ENCODE measurements at places on chromosomes 12 and 14.

- no peak for DNase-seq
These were observed 249.7 kb upstream of the FBXO33 start for GRCh38 chr14:39681782-39682399.

DNA sequence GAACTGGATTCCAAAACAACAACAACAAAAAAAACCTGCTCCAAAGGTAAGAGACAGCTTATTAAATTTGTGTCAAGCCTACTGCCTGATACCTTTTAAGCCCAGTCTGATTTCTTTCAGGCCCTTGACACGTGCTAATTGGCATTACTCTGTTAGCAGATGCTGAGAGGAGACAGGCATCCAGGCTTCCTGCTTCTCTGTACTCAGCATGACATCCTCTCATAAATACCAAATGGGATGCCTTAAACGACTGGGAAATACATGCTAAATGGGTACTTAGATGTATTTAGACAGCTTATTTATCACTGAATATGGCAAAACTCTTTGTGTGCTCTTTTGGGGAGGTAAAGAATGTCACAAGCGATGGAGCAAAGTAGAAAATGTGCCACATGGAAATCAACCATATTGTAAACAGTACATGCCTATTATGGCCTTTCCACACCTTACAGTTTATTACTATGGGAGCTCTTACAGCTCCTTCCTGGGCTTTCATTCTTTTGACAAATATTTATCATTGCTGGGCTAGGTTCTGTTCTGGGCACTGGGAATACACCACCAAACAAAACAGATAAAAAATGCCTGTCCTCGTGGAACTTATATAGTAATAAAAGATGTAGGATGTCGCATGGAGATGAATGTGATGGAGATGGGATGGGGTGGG, 11.5 kb upstream of the PCED1B start:
- DNase-seq = no peak

DNA sequence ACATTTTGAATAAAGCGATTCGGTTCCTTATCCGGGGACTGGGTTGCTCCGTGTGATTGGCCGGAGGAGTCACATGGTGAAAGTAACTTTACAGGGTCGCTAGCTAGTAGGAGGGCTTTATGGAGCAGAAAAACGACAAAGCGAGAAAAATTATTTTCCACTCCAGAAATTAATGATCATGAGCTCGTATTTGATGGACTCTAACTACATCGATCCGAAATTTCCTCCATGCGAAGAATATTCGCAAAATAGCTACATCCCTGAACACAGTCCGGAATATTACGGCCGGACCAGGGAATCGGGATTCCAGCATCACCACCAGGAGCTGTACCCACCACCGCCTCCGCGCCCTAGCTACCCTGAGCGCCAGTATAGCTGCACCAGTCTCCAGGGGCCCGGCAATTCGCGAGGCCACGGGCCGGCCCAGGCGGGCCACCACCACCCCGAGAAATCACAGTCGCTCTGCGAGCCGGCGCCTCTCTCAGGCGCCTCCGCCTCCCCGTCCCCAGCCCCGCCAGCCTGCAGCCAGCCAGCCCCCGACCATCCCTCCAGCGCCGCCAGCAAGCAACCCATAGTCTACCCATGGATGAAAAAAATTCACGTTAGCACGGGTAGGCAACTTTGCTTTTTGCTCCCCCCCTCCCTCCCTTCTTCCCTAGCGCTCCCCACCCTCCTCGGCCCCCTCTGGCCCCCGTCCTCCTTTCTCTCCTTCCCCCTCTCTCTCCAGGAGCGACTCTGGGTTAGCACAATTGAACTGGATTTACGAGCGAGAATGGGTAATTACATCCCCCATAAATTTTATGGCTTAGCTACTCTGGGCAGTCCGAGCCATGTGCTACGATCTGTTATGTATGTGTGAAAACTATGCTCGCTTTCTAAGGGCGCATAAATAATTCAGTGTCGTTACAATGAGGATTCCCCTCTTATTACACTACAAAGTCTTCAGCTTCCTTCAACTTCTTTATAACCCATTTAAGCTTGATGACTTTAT, at the start of gene HOXC4:
Gene HOXC4, plus strand, starts transcription at position 85 of the 991 bp plus-strand sequence. Its CDS starts 88 bp downstream, at position 173.
- peak; percentile 64 for DNase-seq

DNA sequence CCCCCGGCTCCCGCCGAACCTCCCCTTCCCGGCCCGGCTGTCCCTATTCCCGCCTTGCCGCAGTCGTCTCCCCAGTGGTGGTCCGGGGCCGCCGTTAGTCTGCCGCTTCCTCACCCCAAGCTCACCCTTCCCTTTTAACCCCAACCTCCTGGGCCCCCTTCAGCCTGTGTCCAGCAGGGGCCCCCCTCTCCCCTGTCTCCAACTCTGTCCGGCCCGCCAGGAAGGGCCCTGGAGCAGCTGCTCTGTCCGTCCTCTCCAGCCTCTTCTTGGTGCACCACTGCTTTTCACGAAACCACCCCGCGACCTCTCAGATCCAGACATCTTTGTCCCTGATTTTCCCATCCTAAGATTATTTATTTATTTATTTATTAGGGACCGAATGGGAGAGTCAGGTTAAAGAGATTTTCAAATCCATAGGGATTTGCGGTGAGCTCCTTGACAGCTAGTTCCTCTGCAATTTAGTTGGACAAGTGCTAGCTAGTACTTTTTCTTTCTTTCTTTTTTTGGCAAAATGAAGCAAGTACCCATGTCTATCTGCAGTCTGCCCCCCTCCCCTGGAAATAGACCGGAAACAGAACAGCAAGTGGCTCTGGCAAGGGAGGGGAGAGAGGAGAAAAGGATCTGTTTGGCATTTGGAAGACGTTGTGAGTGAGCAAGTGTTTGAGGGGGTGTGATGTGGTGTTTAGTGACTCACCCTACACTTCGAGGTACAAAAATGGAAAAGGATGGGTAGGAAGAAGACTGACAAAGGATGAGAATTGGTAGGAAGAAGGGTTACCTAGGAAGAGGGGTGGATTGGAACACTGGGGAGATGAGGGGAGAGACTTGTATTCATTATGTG, 632 bp downstream of the UBR7 start:
- peak; percentile 47 for DNase-seq

GRCh38 chr14:70735043-70735442, 74.3 kb downstream of the MAP3K9 start:
- no peak for DNase-seq

DNA sequence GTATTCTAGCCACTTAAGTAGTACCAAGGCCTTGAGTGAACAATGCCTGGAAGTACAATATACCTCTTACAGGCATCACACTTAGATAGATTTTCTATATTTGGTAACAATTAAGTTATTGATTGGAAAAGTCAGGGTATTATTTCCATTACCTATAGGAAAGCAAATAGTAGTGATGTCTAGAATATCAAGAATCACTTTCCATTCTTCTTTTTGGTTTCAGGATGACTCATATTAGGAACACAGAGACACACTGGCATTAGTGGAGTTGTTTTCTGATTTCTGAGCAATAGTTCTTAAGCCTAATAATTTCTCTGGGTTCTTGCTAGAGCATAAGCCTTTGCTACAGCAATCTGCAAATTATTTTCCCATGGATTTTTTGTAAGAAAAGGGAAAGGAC, 1640.0 kb upstream of the SEL1L start:
- DNase-seq = no peak

DNA sequence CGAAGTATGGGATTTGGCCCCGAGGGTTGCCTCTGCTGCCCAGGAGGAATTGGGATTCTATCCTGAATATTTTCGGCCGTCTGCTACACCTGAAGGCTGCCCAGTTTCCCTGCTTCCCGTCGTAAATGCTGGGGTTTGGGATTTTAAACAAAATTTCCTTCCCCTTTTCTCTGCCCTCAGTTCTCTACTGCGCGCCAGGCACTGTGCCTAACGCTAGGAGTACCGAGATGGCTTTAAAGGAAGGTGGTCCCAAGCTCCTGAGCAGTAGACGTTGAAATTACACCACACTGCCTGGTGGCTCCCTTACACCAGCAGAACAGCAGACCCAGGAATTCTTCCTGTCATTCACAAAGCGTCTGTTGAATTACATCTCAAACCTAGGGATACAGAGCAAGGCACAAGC, 566 bp upstream of the PRDM4 start:
- peak; percentile 21 for DNase-seq

DNA sequence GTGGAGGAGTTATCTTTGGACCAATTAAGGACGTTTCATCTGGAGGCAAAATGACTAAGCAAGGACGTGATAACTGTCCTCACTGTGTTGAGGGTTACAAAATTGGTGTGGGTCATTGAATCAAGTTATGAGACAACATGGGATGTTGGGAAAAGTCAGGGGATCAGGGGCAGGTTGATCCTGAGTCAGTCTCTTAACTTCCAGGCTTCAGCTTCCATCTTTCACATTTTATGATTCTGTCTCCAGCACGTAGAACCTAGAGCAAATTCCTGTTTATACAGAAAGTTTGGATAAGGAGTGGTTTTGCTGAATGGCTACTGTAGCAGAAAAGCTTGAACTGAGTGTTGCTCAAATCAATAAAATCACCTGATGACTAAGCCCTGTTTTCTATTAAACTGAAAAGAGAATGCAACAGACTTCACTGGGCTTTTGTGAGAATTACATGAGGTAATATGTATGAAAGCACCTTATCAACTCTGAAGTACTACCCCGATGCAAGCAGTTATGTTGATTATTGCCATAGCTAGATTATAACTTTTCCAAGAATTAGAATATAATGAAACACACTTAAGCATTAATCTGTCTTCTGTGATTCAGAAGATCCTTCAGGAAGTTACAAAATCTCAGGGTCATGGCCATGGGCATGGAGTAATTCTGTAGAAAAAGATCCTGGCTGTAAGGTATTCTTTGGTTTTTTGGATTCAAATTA, 184.8 kb downstream of the ETV6 start:
- DNase-seq = no peak

DNA sequence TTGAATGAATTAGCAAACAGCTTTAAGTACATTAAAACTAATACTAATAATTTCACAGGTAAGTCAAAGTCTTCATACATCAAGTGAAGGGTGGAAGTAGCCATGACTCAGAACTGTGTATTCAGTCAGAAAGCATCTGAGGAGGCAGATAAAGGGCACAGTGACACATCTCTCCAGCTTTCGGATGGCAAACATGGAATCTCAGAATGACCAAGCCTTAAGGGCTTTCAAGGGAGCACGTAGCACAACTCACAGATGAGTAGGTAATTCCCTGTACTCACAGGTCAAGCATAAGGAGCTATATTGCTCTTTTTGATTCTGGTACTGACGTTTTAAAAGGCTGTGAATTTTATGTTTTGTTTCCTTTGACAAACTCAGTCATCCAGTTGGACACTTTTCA, 56.0 kb downstream of the MDGA2 start:
- DNase-seq = no peak

DNA sequence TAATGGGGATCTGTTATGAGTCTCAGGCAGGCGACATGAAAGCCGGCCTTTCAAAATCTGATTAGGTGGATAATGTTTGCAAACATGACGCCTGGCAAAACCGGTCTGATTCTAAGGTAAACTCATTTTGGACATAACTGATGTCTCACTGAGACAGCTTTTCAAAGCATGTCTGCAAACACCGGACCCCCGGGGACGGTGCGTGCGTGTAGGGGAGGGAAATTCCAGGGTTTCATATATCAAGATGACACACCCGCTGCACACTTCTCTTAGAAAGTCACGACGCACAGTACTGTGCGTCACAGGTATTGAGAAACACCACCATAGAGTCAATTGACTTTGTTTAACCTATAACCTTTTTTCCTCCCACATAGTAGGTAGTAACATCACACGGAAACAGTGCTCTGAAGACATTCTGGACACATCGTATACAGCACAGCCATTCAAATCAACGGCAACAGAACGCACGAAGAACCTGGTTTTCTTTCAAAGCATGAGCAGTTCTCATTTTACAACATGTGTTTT, 43.9 kb upstream of the TESC start:
- DNase-seq = peak; percentile 76

DNA sequence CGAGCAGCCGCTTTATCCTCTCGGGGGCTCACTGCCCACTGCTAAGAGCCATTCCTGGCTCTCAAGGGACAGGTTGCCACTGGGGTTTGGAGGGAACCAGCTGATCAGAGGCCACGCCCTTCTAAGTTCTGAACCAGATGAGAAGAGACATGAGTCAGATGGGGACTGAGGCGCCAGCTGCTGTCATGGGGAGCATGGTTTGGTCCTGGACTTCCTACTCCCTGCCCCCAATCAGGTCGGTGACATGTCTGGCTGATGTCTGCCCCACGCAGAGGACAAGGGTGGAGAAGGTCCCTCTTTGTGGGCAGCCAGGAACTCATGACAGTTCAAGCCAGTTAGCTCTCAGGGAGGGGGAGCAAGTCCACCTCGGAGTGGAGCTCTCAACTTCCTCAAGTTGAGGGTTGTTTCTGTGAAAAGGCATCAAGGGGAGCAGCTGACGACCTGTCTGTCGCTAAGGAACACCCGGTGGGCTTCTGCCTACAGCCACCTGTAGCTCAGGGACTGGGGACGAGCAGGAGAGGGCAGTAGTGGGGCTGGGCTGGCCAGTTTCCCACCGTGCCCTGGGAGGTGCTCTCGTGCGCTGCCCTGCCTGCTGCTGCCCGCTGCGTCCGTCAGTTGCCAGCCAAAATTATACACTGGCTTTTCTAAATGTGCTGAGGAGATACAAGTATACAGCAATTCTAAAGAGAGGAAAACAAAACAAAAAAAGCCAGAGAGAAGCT, 20.5 kb downstream of the PSMC1 start:
- DNase-seq = no peak

DNA sequence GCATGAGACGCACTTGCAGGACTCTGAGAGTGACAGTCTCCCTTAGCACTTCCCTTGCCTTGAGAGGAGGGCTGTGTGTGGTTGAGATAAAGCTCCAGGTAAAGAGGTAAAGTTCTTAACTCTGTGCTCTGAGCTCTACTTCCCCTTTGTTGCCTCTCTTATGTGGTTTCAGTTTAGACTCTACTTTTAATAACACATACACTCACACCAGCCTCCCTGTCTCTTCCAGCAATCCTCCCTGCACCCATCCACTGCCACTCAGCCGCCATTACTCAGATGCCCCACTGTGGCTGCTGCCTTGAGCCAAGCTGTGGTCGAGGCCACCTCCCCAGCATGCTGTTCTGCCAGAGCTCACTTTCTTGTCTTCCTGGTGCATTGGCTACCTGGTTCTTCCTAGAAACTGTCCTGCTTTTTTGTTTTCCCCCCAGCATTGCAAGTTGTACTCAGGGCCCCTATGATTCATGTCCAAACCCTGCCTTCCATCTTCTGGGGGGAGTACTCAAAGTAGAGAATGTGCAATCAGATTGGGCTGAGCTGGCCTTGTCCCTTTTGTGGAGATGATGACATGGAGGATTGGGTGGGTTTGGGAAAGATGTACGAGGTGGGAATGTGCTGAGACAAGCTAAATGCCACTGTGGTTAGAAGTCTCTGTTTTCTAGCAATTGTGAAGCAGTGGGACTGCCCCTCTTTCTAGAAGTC, 115.5 kb upstream of the PARP11 start:
- no peak for DNase-seq

- DNase-seq = no peak
These were observed 2.9 kb downstream of the NGB start for GRCh38 chr14:77267937-77268699.

GRCh38 chr12:32353540-32353939, 45.8 kb upstream of the FGD4 start:
- no peak for DNase-seq

DNA sequence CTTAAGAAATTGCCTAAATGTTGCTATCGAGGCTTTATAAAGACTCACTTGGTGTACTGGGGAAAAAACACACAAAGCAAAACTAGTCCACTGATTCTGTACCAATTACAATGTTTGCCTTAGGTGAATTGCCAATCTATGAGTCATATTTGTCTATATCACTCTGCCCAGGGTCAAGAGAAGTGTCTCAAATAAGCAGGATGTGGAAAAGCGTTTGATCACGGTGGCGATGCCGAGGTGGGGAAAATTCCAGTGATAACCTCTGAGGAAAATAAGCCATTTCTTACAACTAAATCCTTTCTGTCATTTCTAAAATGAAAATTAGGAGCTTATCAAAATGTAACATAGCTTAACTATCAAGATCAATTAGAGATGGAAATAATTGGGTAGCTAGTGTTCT, 148.6 kb upstream of the DIO3 start:
- DNase-seq = no peak

All from SK-N-DZ (cell line).